Frontal cortex (tissue), 4 donors: ENCODE measurements at places on chromosomes 5 and 9. TPM values are rescaled to one million over a fixed set of nuclear protein-coding genes. Genes with fewer than 3 reads are reported as not detected.

The BAAT gene
- under 0.01 TPM for total RNA-seq

GRCh38 chr5:135834639-135835529 is at the start of gene SLC25A48:
Gene SLC25A48 (plus strand): TSS chr5:135834663. CDS start chr5:135834848, 185 bp downstream.
- peak; percentile 67 for DNase-seq

GRCh38 chr5:149174847-149175234 is 33.5 kb downstream of the ABLIM3 start:
- DNase-seq: no peak

GRCh38 chr9:94031380-94031779 is 52.9 kb upstream of the PTPDC1 start:
- no peak for DNase-seq

DNA sequence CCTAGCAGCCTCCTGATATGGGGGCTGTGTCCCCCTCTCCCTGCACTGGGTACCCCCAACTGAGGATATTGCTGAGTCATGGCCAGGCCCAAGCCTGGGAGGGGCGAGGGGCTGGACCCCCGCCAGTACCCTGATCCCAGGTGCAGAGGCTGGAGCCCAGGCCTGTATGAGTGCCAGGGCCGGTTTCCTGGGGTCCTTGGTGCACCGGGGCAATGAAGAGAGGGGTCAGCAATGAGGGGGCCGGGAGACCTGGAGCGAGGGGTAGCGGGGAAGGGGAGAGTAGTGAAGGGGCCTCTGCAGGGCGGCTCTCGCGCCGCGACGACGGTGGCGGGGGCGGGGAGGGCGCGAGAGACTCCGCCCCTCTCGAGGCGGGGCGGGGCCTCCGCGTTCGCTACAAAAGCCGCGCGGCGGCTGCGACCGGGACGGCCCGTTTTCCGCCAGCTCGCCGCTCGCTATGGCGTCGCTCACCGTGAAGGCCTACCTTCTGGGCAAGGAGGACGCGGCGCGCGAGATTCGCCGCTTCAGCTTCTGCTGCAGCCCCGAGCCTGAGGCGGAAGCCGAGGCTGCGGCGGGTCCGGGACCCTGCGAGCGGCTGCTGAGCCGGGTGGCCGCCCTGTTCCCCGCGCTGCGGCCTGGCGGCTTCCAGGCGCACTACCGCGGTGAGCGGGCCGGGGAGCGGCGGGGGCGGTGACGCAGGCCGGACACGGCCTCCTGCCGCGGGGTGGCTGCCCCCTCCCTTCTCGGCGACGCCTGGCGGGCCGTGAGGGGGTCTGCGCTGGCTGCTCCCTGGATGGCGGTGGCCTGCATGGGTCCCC is at the start of gene SQSTM1:
TSS of gene SQSTM1 (plus strand) at position 423 of the 815 bp plus-strand sequence. CDS start at position 455, 32 bp downstream.
- DNase-seq: peak; percentile 95

DNA sequence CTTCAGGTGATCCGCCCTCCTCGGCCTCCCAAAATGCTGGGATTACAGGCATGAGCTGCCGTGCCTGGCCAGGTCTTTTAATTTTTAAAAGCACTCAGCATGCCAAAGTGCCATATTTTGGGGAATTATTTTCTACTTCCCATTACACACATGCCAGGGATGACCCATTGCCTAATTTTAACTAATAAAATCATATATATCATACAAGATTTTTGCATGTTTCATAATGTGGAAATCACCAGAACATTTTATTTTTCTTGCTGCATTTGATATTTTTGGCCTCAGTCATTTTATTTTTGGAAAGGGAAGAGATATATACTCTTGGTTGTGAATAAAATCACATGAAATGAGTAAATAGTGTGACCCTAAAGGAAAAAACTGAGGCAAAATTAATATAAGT is 45.3 kb upstream of the TENT2 start:
- no peak for DNase-seq
